ENCODE measurements at places on chromosomes 13 and 19.

GRCh38 chr13:114134111-114134943 lies 1.9 kb upstream of the RASA3 start:
- no peak for DNase-seq

DNA sequence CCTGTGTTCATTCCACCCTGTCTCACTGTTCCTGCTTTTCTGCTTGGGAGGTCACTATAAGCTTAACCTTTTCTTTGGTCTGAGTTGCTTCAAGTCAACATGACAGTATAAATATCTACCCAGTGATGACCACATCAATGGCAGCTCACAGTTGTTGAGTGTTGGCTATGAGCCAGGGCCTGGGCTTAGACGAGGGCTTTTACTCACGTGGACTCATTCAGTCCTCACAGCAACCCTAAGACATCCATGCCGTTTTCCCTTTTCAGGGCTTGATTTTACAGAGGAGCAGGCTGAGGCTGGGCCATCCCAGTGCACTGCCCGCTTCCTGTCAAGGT lies 10.2 kb upstream of the CCDC97 start:
- no peak for DNase-seq

GRCh38 chr19:1318678-1319471 lies 33.2 kb downstream of the EFNA2 start:
- DNase-seq = no peak

GRCh38 chr13:25581351-25581750 lies 209.6 kb downstream of the ATP8A2 start:
- DNase-seq = no peak

DNA sequence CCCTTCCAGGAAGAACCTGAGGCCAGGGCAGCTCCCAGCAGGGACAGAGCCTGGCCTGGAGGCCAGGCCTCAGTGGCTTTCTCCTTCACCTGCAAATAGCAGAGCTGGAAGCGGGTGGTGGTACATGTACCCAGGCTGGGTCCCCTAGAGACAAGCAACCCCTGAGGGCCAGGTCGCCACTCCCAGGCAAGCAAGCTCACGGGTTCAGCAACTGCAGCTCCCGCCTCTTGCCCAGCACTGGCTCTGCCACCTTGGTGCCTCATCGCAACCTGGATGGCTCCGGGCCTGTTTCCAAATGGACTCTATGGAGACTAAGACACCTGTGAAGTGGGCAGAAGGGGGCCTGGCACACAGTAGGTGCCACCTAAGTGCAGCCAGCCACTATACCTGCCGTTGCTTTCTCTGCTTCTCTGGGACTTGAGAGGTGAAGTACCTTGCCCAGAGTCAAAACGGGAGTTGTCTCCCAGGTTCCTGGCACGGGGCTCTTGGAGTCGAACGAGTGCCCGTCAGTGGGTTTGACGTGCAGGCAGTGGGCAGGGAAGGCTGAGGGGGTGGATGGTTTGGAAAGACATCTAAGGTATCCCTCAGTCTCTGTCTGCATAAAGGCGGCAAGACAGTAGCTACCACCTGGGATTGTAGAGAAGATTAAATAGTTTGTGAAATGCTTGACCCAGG lies 2.4 kb upstream of the PLPP2 start:
- DNase-seq = no peak

- DNase-seq = no peak
These were observed 34.4 kb upstream of the MIR17HG start for GRCh38 chr13:91313103-91313502.

GRCh38 chr13:23856008-23856750 lies 33.0 kb downstream of the MIPEP start:
- DNase-seq = no peak

DNA sequence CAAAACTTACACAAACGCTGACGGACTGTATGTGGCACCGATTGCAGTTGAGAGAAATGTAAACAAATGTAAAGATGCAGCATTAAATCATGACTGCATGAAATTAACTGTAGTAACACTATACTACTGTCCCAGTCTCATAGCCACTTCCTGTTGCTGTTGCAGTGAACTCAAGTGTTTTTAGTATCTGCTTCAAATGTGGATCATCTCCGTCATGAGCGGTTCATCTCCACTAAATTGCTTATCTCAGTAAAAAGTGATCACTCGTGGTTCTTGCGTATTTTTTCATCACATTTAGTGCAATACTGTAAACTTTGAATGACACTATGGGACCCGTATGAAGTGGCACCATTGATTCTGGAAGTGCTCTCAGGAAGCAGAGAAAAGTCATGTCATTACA lies 60.3 kb upstream of the RNF113B start:
- no peak for DNase-seq

DNA sequence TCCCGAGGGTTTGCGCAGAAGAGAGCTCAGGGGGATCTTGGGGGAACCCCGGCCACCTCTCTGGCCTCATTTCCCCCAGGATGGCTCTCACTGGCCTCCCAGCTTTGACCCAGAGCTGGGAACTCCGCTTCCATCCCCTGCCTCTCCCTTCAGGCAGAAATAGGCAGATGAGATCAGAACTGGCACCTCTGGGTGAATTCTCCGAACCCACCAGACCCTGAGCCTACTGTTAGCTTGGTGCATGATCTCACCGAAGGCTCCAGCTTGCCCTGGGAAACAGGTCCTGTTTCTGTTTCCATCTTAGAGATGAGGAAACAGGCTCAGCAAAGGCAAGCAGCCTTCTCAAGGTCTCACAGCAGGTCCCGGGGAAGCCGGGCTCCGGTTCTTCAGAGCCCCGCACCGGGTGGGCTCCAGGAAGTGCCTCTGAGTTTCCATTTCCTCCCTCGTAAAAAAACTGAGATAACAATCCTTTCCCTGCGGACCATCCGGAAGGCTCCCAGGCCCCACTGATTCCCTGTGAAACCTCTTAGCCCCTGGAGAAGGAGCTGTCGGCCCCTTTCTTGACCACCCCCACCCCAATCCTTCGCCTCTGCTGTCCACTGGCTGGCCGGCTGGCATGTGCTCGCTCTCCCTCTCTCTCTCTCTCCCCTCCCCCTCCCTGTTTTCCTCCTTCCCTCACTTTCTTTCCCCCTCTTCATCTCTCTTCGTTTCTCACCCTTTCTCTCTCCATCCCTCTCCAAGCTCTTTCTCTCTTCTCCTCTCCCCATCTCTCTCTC lies 2.1 kb downstream of the NECTIN2 start:
- DNase-seq = no peak

- DNase-seq = no peak
These were observed 8.7 kb downstream of the SIRT6 start for GRCh38 chr19:4173479-4174212.

GRCh38 chr13:101881593-101881992 lies 429.1 kb downstream of the ITGBL1 start:
- DNase-seq = no peak

GRCh38 chr13:40351537-40352379 lies 314.7 kb downstream of the FOXO1 start:
- DNase-seq = no peak

GRCh38 chr19:17778251-17778967 lies 16.5 kb upstream of the B3GNT3 start:
- DNase-seq = peak; percentile 41

GRCh38 chr19:17469092-17469480 lies 1.2 kb upstream of the SLC27A1 start:
- no peak for DNase-seq

- no peak for DNase-seq
These were observed 12.0 kb downstream of the COQ8B start for GRCh38 chr19:40704491-40705361.

DNA sequence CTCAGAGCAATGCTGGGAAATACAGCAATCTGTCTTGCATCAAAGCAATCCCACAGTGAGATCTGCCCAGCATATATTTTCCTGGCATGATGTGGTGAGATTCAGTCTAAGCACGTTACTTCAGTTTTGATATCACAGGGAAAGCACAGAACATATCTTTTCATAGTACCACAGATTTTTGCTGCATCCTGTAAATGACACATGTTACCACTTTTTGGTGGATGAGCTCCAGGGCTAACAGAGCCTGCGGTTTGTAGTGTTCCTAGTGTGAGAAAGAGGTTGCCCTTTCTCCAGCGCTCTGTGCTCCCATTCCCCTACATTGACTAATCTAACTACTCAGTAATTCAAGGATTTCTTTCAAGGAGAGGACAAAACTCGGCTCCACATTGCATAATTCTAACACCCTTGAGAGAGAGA lies 409.0 kb downstream of the GPC6 start:
- DNase-seq = no peak

GRCh38 chr19:16861834-16862233 lies 27.0 kb upstream of the F2RL3 start:
- DNase-seq = no peak

GRCh38 chr13:83547043-83547442 lies 335.2 kb downstream of the SLITRK1 start:
- DNase-seq = no peak

DNA sequence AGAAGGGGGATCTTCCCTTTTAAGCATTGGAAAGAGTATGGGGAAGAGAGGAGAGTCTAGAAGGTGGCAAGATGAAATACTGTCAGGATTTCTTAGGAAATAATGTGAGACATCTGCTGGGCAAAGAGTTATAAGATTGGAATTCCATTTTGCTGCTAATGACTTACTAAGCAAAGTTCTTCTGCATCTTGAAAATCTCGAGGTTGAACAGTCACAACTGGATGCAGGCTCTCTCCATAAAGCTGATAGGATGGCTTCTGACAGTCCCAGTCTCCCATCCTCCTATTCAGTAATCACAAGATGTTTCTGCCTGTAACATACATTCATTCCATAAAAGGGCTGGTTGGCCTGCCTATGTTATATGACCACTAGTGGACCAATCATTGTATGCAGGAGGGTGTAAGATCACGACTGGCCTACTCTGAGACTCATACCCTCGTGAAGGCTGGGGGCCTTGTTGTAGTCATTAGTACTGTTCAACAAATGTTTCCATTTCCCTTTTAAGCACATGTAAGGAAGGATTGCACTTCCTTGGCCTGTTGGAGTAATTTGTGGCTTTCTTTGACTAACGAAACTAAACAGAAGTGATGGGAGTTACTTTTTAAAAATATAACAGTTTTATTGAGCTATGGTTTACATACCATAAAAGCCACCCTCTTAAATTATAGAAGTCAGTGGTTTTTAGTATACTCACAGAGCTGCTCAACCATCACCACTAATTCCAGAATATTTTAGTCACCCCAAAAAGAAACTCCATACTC lies 45.0 kb upstream of the TDRD3 start:
- no peak for DNase-seq

DNA sequence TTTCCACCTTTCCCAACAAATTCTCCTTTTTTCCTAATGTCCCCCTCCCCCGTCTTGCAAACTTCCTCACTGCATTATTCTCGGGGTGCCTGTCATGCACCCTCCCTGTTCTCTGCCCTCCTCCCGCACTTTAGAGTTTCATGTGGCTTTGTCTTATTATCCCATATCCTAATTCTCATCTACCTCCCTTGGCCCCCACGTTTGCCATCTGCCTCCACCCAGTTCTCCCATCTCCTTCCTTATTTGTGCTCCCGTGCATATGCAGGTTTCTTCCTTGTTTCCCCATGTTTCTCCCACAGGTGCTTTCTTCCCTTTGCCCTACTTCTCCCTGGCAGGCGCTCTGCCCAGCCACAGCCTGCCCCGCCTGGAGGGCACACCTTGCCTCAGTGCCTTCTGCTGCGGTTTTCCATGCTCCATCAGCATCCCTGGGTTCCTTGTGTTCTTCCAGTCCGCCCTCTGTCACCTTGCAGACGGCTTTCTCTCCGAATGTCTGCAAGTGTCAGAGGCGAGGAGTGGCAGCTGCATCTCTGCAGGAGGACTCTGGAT lies 1.5 kb downstream of the SPATA13 start:
- no peak for DNase-seq

DNA sequence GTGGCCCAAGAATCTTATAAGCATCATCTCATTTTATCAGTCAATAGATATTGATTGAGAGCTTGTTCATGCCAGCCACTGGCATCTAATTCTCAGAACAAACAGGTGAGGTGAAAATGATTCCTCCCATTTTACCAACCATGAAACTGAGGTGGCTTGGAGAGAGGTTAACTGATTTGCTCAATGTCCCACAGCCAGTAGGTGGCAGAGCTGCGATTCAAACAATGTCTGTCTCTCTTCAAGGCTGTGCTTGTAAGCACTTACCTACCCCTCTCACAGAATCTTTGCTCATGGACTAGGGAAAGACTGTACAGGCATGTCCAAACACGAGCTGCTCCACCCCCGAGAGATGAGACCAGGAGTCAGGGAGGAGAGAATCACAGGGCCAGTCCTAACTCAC lies 21.5 kb upstream of the GSX1 start:
- DNase-seq = no peak

DNA sequence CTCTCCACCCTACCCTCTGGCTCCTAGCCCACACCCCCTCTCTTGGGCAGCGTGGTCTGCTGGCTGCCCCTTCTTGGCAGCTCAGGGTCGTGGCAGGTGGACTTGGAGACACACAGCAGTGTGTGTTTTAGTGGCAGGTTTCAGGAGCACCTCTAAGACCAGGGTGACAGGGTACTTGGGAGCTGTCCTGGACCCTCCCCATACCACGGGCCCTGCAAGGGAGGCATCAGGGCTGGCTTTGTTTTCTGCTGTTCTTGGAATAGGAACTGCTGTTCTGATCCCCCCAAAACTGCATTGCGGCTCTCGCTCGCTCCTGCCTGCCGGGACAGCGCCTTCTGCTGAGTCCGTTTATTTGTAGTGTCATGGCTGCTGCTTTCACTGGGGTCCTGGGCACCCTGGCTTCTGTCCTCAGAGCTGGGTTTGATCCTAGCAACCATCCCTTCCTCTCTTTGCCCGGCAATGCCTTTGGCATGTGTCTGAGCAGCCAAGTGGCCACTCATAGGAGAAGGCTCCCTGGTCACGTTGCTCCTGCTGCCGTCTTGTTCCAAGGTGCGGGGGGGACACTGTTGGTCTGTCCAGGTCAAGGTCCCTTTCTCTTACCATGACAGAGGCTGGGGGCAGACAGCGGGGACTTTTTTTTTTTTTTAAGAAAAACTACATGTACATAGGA lies 12.1 kb downstream of the COMP start:
- no peak for DNase-seq

DNA sequence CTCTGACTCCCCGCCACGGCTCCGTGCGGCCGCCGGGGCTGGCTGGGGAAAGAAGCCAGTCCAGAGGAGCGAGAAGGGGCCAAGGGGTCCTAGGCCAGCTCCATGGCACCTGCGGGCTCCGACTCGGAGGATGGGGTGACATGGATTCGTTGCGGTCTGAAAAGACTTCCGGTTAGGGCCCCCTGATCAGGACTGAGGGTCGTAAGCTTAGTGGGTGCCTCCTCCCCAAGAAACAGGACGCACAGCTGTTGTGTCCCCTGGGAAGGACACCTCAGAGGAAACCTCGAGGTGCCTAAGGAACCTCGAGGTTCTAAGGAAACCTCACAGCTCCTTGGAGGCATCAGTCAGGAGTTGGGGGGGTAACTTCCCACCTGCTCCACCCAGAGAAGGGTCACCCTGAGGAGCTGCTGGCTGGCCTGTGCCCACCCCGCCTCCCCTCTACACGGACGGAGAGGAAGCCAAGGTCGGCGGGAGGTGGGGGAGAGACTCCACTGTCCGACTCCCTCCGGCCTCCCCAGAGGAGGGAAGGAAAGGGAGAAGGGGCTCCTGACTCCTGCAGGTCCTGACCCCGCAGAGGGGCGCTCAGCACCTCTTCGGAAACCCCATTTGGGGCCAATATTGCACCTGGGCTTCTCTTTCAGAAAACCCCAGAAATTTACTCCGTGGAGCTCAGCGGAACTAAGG lies 855 bp downstream of the ATP12A start:
- DNase-seq = no peak
